ENCODE measurements at places on chromosomes 6 and 20.
A peak's percentile ranks its signal among the peaks of the same experiment; 100 is the strongest.

DNA sequence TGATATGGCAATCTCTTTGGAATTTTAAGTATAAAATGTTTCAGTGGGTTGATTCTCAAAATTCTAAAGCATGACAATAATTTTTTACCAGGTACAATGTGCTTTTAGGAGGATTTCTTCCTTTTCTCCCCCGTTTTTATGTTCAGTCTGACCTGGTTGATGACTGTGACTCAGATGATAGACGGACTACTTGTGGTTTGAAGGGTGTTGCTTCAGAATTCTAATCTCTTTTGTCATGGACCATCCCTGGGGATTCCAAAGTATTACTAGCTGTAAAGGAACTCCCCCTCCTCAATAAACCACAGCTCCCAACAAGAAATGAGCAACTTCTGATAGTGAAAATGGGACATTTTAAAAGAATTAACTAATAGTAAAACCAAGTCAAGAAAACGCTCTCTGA, 34.9 kb upstream of the TNFAIP3 start:
- no peak for DNase-seq

DNA sequence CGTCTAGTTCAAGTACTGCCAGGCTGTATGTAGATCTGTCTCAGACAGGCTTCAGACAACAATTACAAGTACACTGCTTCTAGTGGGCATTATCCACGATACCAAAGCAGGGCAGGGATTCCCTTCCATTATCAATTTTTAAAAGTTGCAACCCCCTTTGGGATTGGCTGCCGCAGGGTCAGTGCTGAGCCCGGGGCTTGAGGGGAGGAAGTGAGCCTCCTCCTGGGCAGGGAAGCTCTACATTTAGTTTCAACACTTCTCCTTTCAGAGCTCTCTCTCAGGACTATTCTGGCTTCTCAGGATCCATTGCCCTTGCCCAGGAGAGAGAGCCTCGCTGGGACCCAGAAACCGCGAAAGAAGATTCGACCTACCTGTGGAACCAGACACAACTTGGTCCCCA, 1.5 kb downstream of the HTR1B start:
- DNase-seq, result no peak

- no peak for DNase-seq
Measured at GRCh38 chr20:61809006-61809770, 256.5 kb downstream of the TAF4 start.

GRCh38 chr6:12092762-12093161, 80.7 kb downstream of the HIVEP1 start:
- no peak for DNase-seq

- no peak for DNase-seq
Measured at GRCh38 chr6:155340464-155341129, 26.3 kb upstream of the TFB1M start.

DNA sequence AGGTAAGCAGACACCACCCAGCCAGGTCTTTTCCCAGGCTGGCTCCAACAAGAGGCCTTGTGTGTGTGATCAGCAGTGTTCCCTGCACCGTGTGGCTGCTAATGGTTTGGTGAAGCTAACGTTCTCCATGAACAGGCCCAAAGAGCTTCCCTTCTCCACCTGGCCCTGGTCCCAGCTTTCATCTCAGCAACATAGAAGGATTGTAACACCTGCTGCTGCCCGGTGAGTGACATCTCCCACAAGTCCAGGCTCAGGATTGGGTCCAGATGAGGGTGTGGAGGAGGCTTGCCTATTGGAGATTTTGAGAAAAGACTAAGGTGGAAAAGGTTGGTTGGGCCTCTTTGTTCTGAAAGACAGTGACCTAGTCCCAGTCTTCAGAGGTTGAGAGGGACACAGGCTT, 89.6 kb downstream of the TMEM242 start:
- no peak for DNase-seq

DNA sequence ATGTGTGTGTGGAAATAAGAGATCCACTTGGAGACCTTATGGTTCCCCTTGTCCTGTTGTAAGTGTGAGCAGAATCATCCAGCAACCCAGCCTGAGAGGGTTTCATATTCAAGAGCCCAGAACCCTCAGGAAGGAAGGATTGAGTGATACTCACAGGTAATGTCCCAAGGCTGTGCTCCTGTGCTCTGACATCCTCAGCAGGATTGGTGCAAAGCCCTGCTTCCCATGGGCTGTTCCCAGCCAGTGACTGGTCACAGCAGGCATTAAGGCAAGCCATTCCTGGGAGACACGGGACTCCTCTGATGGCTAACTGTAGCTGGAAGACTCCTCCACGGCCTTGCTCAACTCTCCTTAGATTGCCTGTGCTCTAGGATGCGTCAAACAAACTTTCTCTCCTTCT, 33.8 kb upstream of the HLA-G start:
- no peak for DNase-seq

DNA sequence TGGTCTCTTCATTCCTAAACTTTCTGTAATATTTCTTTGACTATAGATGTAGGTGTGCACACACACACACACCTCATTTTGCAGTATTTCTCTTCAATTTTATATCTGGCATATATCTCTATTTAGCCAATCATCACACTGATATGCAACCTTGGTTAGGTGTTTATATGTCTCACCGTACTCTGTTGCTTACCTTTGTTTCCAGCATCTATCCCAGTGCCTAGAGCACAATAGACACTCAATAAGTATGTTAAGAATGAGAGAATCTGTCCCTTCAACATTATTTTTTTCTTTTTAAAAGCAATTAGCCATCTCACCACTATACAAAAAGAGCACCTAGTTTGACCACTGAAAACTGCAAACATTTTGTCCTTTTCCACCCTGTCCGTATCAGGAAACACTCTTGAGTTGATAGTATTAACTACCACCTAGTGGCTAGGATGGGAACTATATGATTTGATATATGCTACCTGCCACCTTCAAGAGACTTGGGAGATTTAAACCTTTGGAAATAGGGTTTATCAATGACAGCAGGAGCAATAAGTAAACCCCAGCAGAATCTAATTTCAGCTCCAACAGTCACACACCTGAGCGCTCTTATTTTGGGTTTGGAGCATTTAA, 48.7 kb upstream of the RSPO3 start:
- no peak for DNase-seq

DNA sequence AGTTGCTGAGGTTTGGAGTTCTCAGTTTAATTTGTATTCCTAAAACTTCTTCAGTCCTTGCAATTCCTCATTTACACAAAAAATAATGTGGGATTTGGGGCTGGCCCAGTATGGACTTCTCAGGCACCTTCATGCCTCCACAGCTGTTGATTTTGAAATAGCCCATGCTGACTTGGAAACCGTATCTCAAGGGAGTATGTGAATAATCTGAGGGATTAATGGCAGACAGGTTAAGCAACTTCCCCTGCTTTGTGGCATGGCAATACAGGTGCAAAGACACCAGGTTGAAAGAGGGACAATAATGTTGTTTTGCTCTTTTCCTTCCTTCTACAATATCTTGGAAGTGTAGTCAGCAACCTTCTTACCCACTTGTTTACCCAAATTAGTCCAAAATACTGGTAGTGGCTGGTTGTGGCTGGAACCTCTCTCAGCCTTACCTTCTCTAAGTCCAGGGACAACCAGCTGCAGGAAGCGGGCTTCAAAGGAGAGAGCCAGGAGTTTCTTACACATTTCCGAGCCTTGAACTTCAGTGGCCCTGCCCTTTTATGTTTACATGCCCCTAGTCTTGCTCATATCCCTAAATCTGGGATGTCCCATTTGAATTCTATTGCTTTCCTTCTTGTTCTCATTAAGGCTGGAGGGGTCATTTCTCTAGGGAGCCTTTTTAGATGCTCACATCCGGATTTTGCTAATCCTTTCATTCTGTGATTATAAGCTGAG, 44.1 kb upstream of the ADGRF1 start:
- DNase-seq, result no peak

GRCh38 chr6:150565945-150566344, 33.7 kb upstream of the PLEKHG1 start:
- DNase-seq, result no peak

- no peak for DNase-seq
Measured at GRCh38 chr20:32164984-32165735, 42.4 kb downstream of the PLAGL2 start.

DNA sequence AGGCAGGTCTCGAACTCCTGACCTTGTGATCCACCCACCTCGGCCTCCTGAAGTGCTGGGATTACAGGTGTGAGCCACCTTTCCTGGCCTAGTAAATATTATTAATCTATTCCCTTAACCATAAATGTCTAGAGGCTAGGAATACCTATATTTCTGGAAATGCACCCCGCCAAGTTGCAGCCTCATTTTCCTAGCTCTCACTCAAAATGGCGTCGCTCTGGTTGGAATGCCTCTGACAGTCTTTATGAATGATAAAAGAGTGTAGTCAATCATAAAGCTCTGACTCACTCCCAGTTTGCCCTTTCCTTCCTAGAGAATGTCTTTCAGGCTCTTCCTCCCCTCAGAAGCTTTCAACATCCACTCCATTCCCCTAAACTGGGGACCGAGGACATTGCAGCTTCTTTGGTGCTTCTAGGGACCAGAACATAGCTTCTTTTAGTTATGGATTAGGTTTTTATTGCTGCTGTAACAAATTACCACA, 14.1 kb upstream of the TRIM26 start:
- DNase-seq, result no peak

DNA sequence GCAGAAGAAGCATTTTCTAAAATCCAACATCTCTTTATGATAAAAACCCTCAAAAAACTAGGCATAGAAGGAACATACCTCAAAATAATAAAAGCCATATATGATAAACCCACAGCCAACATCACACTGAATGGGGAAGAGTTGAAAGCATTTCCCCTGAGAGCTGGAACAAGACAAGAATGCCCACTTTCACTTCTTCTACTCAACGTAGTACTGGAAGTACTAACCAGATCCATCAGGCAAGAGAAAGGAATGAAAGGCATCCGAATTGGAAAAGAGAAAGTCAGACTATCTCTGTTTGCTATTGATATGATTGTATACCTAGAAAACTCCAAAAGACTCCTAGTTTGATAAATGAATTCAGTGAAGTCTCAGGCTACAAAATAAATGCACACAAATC, 7.9 kb upstream of the CDK19 start:
- DNase-seq, result no peak

DNA sequence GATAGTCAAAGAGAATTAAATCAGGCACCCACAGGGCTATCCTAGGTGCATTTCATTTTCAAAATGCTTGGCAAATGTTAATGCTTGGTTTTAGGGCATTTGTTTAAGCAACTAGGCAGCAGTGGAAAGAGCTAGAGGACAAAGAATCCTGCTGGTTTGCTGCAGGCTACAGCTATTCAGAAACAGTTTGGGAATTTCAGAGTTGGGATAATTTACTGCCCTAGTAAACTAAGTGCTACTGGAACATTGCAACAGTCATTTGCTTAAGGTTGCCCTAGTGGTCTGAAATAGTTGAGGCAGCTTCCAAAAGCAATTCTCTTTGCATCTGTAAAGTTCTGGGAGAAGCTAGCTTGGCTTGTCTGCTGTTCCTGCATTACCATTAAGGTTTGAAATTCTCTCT, 312.7 kb downstream of the LAMA2 start:
- DNase-seq, result no peak

- no peak for DNase-seq
Measured at GRCh38 chr20:11270566-11270965, 596.8 kb upstream of the JAG1 start.

- no peak for DNase-seq
Measured at GRCh38 chr20:64093013-64093503, 8.9 kb upstream of the LKAAEAR1 start.

- DNase-seq, result peak; percentile 94
Measured at GRCh38 chr6:33276864-33277662, at the start of gene B3GALT4. TSS of gene B3GALT4 (plus strand) at chr6:33277123. CDS start at chr6:33277420, 297 bp downstream.

- DNase-seq, result peak; percentile 18
Measured at GRCh38 chr6:131107151-131107550, 28.1 kb upstream of the AKAP7 start.

DNA sequence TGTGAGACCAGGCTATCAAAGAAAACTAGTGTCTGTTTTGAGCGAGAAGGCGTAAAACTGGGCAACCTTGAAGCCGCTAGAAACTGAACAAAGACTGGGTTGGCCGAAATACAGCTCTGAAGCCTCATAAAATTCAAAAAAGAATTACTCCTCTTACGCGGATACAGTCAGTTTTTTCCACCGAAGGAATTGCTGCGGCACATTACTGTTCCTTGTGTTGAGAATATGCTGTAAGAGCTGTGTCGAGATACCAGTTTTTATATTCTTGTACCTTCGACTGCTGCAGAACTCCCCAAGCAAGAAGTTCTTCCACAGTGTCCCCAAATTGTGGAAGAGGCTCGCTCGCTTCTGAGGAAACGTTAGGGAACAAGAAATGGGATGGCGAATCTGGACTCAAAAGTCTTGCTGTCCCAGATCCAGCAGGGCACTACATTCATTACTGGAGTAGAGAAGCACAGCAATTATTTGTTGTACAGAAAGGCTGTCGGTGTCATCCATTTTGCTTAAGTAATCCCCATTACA, 523 bp upstream of the COX7A2 start:
- DNase-seq, result no peak

GRCh38 chr6:48747040-48747439, 636.0 kb upstream of the PTCHD4 start:
- no peak for DNase-seq

- DNase-seq, result no peak
Measured at GRCh38 chr6:107140581-107140980, 25.3 kb upstream of the BEND3 start.

DNA sequence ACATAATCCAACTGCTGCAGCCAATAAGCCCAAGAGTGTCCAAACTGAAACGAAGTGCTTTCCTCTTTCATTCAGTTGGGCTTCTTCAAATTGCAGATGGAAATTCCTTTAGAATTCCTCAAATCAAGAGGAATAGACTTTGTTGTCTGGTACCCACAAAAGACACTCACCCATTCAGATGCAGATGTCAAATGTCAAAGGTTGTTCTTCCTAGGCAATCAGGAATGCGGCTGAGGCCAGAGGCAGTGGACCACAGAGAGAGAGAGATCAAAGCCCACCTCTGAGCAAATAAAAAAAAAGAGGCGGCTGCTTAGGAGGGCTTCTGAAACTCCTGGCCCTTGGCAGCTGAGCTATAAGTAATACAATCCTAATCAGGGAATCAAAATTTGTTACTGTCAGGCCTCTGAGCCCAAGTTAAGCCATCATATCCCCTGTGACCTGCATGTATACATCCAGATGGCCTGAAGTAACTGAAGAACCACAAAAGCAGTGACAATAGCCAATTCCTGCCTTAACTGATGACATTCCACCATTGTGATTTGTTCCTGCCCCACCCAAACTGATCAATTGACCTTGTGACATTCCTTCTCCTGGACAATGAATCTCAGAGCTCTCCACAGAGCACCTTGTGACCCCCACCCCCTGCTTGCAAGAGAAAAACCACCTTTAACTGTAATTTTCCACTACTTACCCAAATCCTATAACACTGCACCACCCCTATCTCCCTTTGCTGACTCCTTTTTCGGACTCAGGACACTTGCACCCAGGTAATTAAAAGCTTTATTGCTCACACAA, 303.0 kb upstream of the GJE1 start:
- no peak for DNase-seq

GRCh38 chr20:20462185-20462584, 94.3 kb downstream of the INSM1 start:
- DNase-seq, result no peak
